ENCODE measurements at places on chromosomes 1 and 21. TPM values are rescaled to one million over a fixed set of nuclear protein-coding genes. Genes with fewer than 3 reads are reported as not detected.
A peak's percentile ranks its signal among the peaks of the same experiment; 100 is the strongest.

Gene GUCA2B
- total RNA-seq: not detected

Gene OR2T3
- not detected for total RNA-seq

Gene TNNT2
- total RNA-seq: not detected

DNA sequence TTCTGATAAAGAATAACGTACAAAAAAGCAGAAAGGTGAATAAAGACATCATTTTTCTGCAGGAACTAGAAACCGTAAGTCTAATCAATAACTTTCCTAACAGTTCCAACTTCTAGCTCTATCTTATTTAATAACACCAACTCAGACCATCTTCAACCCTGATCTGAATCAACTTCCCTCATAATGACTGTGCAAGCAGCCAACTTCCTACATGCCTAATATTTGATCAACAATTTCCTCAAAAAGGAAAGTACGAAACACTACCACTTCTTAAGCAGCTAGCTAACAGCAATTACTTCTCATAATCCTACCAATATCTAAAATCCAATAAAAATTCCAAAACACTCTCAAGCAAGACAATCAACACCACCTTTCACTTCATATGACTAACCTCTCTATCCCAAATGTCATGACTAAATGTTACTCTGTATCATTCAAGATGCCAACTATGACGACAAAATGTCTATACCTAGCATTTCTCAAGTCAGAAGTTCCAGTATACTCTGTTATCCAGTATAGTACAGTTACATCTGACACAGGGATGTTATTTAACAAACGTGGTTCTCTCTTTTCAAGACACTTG, 1.7 kb downstream of the COP1 start:
- DNase-seq: no peak
- H3K27ac ChIP-seq: no peak overlapping the region
- peak overlapping the region; percentile 64 for H3K4me3 ChIP-seq
- no peaks in the 10 kb centered on the region for H3K27me3 ChIP-seq

Gene TMCO1
- total RNA-seq: 296 TPM

DNA sequence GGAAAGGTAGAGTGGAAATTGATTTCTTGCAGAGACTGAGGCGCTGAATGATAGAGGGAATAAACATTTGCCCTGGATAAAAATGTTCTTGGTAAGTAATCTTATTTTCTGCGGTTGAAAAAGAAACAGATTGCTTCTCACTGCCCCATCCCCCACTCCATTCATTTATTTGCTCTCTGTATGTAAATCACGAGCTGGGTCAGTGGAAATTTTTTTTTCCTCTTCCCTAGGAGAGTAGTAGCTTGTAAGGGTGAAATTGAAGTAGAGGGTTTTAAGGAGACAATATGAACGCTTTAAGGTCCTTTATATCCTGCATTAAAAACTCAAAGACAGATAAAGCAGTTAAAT, 1.4 kb upstream of the BRINP3 start:
- no peak overlapping the region for H3K4me3 ChIP-seq
- no peaks in the 10 kb centered on the region for H3K27me3 ChIP-seq
- no peaks in the 10 kb centered on the region for H3K4me1 ChIP-seq
- H3K27ac ChIP-seq: no peak overlapping the region

DNA sequence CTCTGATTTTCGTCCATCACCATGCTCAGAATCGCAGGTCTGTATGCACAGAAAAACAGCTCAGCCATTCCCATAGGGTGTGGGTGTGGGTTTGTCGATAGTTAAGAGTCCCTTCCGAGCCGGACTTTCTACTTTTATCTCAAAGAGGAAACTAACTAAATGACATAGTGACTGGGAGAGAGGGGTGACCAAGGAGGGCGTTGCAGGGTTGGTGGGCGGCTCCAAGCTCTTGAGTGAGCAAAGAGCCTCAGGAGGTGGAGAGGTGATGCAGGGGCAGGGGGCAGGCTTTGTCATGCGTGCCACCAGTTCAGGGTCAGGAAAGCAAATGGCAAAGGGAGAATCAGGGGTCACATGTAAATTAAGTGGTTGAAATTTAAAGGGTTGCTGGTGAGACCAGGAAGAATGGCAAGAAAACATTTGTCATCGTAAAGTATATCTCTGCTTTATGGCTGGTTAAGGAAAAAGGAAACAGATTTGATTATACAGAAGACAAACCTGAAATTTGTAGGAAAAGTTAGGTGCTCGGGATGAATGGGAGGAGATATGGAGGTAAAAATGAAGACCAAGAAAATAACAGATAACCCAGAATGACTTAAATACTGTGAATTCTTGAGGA, 249.0 kb downstream of the SETD4 start:
- H3K4me3 ChIP-seq: no peak overlapping the region
- H3K27me3 ChIP-seq: no peaks in the 10 kb centered on the region
- no peak overlapping the region for H3K27ac ChIP-seq
- no peak for DNase-seq

- no peak overlapping the region for H3K27ac ChIP-seq
- H3K36me3 ChIP-seq: no peaks in the 10 kb centered on the region
These were observed 8.6 kb upstream of the ACTRT2 start for GRCh38 chr1:3012456-3013291.
